ENCODE measurements at places on chromosomes 7 and 10.

DNA sequence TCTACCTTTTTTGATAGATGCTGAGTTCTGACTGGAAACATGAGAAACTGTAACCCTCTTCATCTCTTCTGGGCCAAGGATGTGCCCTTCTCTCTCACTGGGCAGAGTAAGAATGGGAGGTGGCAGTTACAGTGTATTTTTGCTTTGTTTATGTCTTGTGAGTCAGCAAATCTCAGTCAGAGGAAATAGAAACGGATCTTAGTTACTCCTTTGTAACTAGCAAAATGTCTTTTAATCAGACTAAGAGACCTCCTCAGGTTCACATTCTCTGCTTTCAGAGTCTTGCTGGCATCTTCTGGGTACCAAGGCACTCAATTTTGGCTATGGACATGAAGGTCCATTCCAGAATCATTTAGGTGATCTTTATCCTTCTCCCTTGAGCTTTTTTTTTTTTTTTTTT is 70.9 kb downstream of the HHEX start:
- no peak for DNase-seq

DNA sequence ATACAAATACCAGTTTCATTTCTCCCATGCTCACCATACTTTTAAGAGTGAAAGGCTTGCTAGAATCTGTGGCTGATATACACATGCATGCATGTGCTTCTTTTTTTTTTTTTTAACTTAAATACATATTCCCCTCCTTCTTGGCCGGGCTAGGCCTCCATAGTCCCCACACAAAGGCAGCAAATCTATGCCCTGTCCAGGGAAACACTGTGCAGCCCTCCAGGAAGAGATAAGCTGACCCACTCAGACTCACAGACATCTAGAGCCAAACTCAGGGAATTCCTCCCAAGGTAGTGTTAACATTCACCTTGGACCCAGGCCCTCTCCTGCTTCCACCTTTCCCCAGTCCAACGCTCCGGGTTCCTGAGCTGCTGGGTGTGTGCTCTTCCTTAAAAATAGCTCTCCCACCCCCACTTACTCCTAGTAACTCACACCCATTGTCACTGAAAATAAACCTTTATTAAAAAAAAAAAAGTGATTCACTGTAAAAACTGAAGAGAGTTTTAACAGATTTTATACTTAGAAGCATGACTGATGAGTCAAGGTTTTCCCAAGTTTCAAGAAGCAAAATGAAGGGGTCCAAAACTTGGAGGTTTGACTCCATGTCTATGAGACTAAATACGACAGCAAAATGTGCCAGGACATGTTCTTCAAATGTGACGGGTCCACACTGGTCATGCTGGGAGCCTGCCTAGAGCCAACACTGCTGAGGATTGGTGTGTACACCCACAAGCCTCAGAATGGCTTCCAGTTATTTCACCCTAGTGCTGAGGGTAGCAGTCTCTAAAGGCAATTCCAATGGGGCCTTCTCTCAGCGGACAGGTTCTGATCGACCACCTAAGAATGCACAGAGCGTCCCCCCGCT is 159.5 kb downstream of the GLI3 start:
- DNase-seq, result no peak

DNA sequence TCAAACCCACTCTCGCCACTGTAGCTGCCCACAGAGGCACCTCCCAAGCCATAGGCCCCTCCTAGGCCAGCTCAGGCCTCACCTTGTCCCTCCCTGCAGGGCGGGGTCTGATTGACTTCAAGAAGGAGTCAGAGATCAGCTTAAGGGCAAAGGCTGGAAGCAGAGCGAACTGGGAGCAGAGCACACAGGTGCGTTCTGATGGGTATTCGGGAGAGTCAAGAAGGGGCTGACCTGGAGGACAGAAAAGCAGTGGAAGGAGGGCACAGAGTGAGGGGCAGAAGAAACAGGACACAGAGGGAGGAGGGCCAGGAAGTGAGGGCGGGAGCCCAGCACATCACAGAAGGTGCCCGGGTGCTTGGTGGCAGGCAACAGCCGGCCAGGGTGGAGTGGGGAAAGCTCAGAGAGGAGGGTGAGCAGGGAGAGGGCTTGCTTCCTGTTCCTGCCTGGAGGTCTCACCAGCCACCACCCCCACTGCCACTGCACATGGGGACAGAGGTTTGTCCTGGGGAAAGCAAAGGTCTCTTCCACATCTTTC is at the start of gene AOC1:
TSS of gene AOC1 (plus strand) at position 147 of the 535 bp plus-strand sequence. CDS start 3,954 bp downstream, outside the sequence.
- DNase-seq, result no peak

DNA sequence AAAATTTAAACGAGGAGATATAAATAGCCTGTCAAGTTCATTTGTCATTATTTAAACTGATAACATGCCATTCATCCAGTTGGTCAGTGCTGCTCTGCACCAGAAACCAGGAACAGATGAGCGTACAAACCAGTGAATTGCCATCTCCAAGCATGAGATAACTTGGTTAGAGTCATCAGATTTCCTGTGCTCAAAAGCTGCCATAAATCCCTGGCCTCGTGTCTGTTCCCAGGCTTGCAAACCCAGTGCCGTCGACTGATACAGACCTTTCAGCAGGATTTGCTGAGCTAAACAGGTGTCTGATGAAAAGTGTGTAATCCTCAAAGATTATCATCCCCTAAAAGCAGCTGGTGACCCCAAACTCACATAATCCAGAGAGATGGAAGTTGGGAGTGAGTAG is 96.0 kb upstream of the SAMD8 start:
- DNase-seq, result no peak

DNA sequence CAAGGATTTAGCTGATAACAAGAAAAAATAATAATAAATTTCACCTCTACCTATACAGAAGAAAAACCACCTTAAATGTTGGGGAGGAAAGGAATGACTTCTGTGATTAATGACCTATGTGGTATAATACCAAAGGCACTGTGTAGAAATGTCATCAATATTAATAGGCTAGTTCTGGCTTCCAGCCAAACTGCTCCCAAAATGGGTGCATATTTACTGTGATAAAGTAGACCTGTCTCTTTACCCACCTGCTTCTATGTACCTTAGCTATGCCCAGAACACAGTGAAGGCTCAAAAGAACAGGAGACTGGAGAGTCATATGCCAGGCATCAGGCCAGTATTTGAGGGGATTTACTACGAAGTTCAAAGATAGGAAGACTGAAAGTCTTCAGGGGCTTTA is 76.0 kb downstream of the ATE1 start:
- DNase-seq, result no peak

Data from activated CD4-positive, CD25-positive, alpha-beta regulatory T cell treated with anti-CD3 and anti-CD28 coated beads, Interleukin-2, amount 50 U/mL, for 16 hours (primary cell).